Aorta (tissue), 5 donors: ENCODE measurements at places on chromosomes 16 and 17. TPM values are rescaled to one million over a fixed set of nuclear protein-coding genes. Genes with fewer than 3 reads are reported as not detected.

- no peak for DNase-seq
- no peaks in the 10 kb centered on the region for H3K36me3 ChIP-seq
- H3K27ac ChIP-seq = no peak overlapping the region
- no peak overlapping the region for H3K4me3 ChIP-seq
- H3K27me3 ChIP-seq = no peaks in the 10 kb centered on the region
- H3K4me1 ChIP-seq = no peaks in the 10 kb centered on the region
These were observed 9.1 kb downstream of the TNFRSF13B start for GRCh38 chr17:16962804-16963203.

Gene LPO
- total RNA-seq = not detected

GRCh38 chr17:56206351-56206750, 53.1 kb downstream of the ANKFN1 start:
- no peak overlapping the region for H3K4me3 ChIP-seq
- no peak overlapping the region for H3K27ac ChIP-seq

- no peaks in the 10 kb centered on the region for H3K36me3 ChIP-seq
- DNase-seq = no peak
- H3K4me3 ChIP-seq = no peak overlapping the region
- no peaks in the 10 kb centered on the region for H3K4me1 ChIP-seq
- H3K27me3 ChIP-seq = no peaks in the 10 kb centered on the region
- H3K27ac ChIP-seq = no peak overlapping the region
These were observed 1.8 kb upstream of the NECAB2 start for GRCh38 chr16:83966153-83966696.

DNA sequence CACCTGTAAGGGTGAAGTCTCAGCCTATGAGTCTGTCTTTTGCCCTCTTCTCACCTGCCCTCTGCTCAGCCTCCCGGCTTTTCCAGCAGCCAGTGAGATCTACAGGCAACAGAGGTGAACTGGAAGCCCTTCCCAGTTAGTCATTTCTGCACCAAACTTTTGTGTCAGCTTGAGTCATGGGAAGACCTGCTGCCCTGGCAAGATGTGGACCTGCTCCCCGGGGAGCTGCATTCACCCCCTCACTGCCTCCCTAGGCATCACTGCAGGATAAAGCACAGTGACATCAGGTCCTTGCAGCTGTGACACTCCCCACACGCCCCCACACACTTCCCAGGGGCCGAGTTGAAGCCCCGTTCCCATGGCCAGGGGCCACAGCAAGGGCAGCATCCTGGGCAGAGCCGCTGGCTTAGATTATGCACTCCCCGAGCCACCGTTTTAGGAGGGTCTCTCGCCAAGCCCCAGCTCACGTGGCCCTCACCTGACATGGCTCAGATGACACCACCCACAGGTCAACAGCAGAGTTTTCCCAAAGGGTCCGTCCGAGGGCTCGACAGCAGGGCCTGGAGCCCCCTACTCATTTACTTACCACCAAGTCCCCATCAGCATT, 6.5 kb upstream of the ABR start:
- H3K27ac ChIP-seq = no peak overlapping the region
- no peaks in the 10 kb centered on the region for H3K4me1 ChIP-seq
- no peaks in the 10 kb centered on the region for H3K27me3 ChIP-seq
- DNase-seq = no peak
- no peaks in the 10 kb centered on the region for H3K36me3 ChIP-seq

DNA sequence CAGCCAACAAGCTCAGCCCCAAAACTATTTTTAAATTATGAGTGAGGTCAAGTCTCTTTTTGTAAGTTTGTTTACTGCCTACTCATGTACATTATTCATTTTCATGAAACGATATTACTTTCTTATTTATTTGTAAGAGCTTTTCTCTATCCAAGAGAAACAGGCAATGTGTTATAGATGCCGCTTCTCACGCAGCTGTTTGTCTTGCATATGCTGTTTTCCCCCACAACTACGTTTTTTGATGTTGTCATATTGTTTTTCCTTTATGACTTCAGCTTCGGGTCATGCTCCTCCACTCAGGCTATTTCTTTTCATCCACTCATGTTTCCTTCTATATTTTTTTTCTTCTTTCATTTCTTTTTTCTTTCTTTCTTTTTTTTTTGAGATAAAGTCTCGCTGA, 20.0 kb downstream of the ITGAE start:
- H3K36me3 ChIP-seq = no peaks in the 10 kb centered on the region
- no peak overlapping the region for H3K27ac ChIP-seq
- no peak for DNase-seq
- no peaks in the 10 kb centered on the region for H3K27me3 ChIP-seq
- H3K4me1 ChIP-seq = no peaks in the 10 kb centered on the region

GRCh38 chr17:29212681-29213121, 32.5 kb upstream of the MYO18A start:
- no peak overlapping the region for H3K27ac ChIP-seq
- no peaks in the 10 kb centered on the region for H3K4me1 ChIP-seq
- no peaks in the 10 kb centered on the region for H3K36me3 ChIP-seq
- H3K4me3 ChIP-seq = no peak overlapping the region

DNA sequence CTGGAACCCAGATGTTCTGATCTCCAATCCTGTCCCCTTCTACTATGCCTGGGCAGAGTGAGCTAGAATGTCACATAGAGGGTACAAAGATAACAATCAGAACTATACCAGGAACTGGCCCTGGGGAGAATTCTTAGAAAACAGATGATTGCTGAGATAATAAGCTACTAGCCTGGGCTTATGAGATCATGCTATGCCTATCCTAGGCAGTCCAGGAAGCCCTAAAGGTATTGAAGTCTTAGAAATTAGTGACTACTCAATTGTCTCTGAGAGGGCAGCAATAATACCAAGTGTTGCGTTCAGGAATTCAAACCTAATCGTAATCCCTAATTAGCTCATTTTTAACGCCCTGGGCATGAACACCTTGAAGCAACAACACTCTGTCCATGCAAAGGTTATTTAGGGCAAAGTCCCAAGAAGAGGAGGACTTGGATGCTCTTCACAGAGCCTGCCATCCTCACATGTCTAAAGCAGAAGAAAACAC, 77.1 kb downstream of the MMD start:
- no peak overlapping the region for H3K4me3 ChIP-seq
- no peak for DNase-seq
- no peaks in the 10 kb centered on the region for H3K4me1 ChIP-seq
- H3K27me3 ChIP-seq = no peaks in the 10 kb centered on the region

Gene COPZ2
- 59.9 TPM for total RNA-seq

Gene KCNJ16
- total RNA-seq = not detected

GRCh38 chr16:17068524-17068923, 402.2 kb downstream of the XYLT1 start:
- H3K27me3 ChIP-seq = no peaks in the 10 kb centered on the region
- H3K4me1 ChIP-seq = no peaks in the 10 kb centered on the region
- H3K36me3 ChIP-seq = no peaks in the 10 kb centered on the region
- no peak for DNase-seq

DNA sequence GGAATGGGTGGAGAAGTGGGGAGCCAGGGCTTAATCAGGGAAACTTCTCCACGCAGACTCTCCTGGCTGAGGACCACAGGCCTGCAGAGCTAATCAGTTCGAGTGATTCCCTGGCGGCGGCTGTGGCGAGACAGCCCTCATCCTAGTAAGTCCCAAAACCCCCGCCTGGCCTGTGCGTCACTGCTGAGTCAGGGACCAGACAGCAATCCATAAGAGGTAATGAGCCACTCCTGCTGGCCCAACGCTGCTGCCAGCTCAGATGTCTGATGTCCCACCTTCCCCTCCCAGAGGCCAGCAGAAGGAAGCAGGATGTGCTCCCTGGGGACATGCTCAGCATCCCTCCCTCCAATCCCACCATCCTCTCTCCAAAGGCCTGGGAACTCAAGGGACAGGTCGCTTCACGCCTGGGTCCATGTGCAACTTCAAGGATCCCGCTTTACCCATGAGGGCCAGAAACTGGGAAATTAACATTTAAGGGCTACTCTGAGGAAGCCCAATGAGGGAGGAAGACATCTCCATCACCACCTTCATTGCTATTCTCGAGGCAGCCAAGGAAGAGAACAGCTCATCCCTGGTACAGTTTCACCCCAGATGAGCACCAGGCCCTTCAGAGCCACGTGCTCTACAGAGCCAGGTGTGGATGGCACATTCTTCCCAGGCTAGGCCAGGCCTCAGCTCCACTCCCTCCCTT, 7.9 kb downstream of the ACLY start:
- no peak overlapping the region for H3K4me3 ChIP-seq
- H3K36me3 ChIP-seq = peaks cover 3% of the 10 kb centered on the region
- no peaks in the 10 kb centered on the region for H3K27me3 ChIP-seq

Gene JUP
- 35.7 TPM for total RNA-seq

- no peaks in the 10 kb centered on the region for H3K4me1 ChIP-seq
- H3K27ac ChIP-seq = peak overlapping the region; percentile 85
- H3K4me3 ChIP-seq = peak overlapping the region; percentile 64
- H3K36me3 ChIP-seq = no peaks in the 10 kb centered on the region
These were observed 1.0 kb downstream of the WSB1 start for GRCh38 chr17:27294689-27295630.

- no peak overlapping the region for H3K27ac ChIP-seq
- no peaks in the 10 kb centered on the region for H3K4me1 ChIP-seq
- no peak for DNase-seq
- H3K36me3 ChIP-seq = no peaks in the 10 kb centered on the region
These were observed 463 bp downstream of the TOP2A start for GRCh38 chr17:40417258-40417608.

DNA sequence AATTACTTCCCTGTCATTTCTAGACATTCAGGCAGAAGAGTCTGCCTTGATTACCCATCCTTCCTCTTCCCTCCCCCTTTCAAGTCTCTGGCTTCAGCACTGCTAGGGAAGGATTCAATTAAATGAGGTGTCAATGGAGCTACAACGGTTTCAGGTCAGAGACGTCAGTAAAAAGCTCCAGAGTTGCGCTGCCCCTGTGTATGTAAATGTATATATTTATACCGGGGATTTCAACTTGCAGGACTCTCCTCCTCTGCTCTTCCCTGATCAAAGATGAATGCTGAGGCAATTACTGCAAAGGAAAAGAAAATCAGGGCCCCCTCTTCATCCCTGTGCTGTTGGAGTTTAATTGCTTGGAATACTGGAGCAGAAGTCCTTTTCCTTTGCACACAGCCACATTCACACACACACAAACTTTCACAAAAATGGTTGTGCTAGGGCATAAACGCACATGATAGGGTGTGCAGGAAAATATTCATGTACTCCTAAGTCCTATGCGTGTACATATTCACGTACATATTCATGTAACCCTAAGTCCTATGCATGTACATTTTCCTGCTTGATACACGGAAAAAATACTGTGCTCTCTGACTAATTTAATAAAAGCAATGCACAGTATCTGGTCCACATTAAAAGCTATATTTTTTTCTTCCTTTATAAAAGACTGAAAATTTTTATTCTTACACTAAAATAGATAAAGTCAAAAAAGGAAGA, 129.7 kb upstream of the PMFBP1 start:
- no peak overlapping the region for H3K4me3 ChIP-seq
- DNase-seq = no peak
- H3K4me1 ChIP-seq = no peaks in the 10 kb centered on the region

GRCh38 chr16:56424791-56425438, 430 bp downstream of the AMFR start:
- H3K4me3 ChIP-seq = peak overlapping the region; percentile 100
- no peaks in the 10 kb centered on the region for H3K36me3 ChIP-seq
- no peaks in the 10 kb centered on the region for H3K27me3 ChIP-seq
- peak overlapping the region; percentile 98 for H3K27ac ChIP-seq
- peak; percentile 55 for DNase-seq
- peaks cover 16% of the 10 kb centered on the region for H3K4me1 ChIP-seq

DNA sequence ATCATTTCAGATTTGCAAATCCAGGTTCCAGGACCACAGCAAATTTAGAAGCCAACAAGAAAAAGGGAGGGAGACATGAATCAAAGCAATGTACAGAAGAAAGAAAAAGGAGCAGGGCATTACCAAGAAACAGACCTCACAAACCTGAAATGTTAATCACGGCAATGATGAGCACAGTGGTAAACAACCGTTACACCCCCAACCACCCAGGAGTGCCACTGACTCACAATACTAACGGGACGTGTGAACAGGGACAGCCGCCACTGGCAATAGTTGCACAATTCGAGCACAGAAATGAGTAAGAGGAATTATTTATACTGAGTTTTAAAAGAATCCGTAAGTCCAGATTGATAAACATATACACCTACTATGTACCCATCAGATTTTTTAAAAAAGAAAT, 13.8 kb downstream of the USP22 start:
- H3K4me1 ChIP-seq = no peaks in the 10 kb centered on the region
- DNase-seq = no peak
- no peak overlapping the region for H3K4me3 ChIP-seq
- no peak overlapping the region for H3K27ac ChIP-seq
- H3K27me3 ChIP-seq = no peaks in the 10 kb centered on the region

- DNase-seq = no peak
- no peaks in the 10 kb centered on the region for H3K4me1 ChIP-seq
- H3K36me3 ChIP-seq = no peaks in the 10 kb centered on the region
- H3K4me3 ChIP-seq = no peak overlapping the region
- H3K27me3 ChIP-seq = no peaks in the 10 kb centered on the region
These were observed 107.9 kb downstream of the WSCD1 start for GRCh38 chr17:6177941-6178694.

DNA sequence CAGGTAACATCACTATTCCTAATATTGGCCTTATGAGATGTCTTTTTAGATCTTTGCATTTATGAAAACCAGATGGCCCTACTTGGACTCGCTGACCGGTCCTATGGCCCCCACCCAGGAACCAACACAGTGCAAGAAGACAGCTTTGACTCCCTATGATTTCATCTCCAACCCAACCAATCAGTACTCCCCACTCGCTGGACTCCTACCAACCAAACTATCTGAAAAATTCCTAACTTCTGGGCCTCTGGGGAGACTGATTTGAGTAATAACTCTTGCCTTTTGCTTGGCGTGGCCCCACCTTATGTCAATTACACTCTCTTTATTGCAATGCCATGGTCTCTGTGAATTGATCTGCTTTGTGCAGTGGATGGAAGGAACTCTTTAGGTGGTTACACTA, 828.9 kb downstream of the CDH11 start:
- no peaks in the 10 kb centered on the region for H3K27me3 ChIP-seq
- DNase-seq = no peak
- no peak overlapping the region for H3K4me3 ChIP-seq
- H3K27ac ChIP-seq = no peak overlapping the region

Gene GP2
- total RNA-seq = 4.8 TPM

Gene SECTM1
- total RNA-seq = 15.8 TPM

DNA sequence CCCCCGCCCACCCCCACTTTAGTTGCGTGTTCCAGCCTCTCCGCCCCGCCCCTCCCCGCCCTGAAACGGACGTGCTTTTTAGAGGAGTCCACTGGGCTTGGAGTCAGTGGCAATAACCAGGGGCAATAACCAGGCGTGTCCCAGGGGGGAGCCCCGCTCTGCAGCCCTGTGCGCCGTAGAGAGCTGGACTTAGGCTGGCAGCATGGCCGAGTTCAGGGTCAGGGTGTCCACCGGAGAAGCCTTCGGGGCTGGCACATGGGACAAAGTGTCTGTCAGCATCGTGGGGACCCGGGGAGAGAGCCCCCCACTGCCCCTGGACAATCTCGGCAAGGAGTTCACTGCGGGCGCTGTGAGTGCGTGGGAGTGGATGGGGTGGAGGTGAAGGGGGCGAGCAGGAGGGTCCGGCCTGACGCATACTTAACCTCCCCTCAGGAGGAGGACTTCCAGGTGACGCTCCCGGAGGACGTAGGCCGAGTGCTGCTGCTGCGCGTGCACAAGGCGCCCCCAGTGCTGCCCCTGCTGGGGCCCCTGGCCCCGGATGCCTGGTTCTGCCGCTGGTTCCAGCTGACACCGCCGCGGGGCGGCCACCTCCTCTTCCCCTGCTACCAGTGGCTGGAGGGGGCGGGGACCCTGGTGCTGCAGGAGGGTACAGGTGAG, at the start of gene ALOX15B:
Gene ALOX15B, plus strand, starts transcription at position 106 of the 657 bp plus-strand sequence. Its CDS starts 97 bp downstream, at position 203.
- H3K27me3 ChIP-seq = no peaks in the 10 kb centered on the region
- no peaks in the 10 kb centered on the region for H3K4me1 ChIP-seq
- DNase-seq = no peak
- H3K4me3 ChIP-seq = no peak within 1 kb of the TSS
- no peak within 1 kb of the TSS for H3K27ac ChIP-seq
